ENCODE measurements at places on chromosomes 7 and 10.

DNA sequence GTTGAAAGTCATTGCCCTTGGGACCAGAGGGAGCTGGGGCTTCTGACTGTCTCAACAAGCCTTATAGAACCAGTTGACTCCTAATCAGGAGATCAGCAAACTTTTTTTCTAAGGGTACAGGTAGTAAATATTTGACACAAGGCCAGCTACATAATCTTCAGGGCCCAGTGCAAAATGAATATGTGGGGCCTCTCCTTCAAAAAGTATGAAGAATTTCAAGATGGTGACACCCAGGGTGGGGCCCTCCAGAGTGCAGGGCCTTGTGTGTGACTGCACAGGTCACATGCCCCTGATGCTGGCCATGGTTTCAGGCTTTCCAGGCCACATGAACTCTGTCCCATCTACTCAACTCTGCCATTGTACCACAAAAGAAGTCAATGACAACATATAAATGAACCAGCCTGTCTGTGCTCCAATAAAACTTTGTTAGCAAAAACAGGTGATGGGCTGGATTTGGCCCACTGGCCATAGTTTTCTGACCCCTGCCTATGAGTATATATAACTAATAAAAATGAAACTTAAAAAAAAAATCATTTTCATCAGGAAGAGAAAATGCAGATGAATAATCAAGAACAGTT is 6.1 kb downstream of the MMRN2 start:
- no peak for DNase-seq

- DNase-seq, result no peak
Measured at GRCh38 chr7:121054925-121055324, 66.4 kb downstream of the CPED1 start.

GRCh38 chr10:102596506-102596971 is 47.7 kb upstream of the TRIM8 start:
- peak; percentile 65 for DNase-seq

- no peak for DNase-seq
Measured at GRCh38 chr7:18202315-18203045, 174.8 kb upstream of the PRPS1L1 start.

DNA sequence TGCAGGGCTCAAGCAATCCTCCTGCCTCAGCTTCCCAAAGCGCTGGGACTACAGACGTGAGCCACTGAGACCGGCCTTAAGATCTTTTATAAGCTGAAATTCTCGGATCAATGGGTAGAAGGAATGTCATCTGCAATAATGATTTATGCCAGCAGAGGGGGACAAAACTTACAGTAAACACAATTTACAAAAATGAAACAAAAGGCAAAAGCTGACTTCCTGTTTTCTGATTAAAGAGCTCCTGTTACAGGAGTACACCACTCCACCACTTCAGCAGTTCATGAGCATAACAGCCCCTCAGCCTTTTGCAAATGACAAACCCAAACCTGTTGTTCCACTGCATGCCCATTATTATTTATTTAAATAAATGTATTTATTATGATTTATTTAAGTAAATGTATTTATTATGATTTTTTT is 88.5 kb upstream of the ATP6V0A4 start:
- no peak for DNase-seq

GRCh38 chr7:78703391-78703790 is 750.1 kb downstream of the MAGI2 start:
- no peak for DNase-seq

DNA sequence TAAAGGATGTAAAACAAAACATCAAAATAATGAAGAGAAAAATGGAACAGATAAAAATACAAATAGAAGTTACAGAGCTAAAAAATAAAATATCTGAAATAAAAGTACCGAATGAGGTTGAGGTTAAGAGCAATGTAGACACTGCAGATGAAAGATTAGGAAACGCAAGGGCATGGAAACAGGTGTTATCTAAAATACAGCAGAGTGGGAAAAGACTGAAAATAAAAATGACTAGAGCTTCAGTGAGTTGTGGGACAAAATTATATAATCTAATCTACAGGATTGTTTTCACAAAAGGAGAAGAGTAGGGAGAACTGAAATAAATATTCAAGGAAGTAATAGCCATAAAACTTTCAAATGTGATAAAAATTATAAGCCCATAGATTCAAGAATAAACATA is 123.8 kb downstream of the PTEN start:
- no peak for DNase-seq

DNA sequence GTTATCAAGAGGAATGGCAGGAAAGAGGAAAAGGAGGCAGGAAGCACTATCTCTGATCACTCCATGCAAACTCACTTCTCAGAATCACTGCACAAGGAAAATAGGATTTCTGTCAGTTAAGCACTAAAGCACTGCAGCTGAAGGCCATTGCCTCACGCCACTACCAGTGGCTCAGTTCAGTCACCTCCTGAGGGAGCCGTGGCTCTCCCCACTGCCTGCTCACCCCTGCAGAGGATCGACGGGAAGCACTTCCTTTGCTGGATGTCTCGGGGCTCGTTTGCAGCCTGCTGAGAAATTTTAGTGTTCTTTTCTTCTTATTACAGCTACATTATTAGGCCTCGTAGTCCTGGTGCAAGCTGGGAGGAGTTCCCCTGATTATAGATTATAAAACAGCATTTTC is 90.1 kb upstream of the ADCY1 start:
- no peak for DNase-seq

DNA sequence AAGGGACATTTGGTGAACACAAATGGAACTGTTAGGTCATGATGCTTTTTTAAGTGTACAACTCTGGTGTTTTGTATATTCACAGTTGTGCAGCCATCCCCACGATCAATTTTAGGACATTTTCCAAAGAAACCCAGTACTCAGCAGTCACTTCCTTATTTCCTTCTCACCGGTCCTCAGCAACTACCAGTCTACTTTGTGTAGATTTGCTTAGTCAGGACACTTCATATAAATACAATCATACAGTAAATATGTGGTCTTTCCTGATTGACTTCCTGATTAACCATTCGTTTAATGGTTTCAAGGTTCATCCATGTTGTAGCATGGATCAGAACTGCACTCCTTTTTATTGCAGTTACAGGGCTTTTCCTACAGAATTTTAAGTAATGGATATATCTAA is 14.4 kb downstream of the SGPL1 start:
- no peak for DNase-seq

- DNase-seq, result peak; percentile 92
Measured at GRCh38 chr10:48658243-48658974, 26.3 kb upstream of the WDFY4 start.

DNA sequence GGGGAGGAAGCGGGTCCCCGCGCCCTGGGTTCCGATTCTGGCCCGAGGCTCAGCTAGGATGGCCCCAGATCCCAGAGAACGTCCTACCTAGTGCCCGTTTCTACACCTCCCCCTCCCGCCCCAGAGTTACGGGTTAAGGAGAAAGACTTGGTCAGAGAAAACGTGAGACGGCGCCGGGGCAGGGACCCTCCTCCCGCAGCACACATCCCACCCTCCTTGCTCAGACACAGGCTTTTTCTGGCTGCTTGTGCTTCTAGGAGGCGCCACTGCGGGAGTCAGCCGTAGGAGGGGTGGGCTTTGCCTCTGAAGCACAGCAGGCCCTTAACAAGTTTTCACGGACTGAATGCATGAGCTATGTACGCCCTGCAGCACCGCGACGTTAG is 104.9 kb upstream of the LEP start:
- DNase-seq, result peak; percentile 75

- DNase-seq, result no peak
Measured at GRCh38 chr10:19968745-19969144, 152.5 kb downstream of the PLXDC2 start.

DNA sequence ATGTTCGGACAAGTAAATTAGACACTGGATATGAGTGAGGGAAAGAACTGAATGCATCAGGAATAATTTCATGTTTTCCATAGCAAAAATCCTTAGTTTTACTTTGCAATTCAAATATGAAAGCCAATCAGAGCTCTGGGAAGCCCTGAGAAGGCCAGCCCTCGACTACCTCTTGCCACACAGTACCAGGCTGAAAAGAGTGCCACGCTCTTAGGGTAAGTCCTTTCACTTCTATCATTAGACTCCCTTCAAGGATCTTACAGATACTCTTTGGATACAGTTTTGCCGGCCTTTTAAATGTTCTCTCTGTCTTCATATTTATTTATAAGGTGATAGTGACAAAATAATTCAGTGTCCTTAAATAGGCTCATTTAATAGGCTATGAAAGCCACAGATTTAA is 1.9 kb downstream of the COBL start:
- peak; percentile 20 for DNase-seq

DNA sequence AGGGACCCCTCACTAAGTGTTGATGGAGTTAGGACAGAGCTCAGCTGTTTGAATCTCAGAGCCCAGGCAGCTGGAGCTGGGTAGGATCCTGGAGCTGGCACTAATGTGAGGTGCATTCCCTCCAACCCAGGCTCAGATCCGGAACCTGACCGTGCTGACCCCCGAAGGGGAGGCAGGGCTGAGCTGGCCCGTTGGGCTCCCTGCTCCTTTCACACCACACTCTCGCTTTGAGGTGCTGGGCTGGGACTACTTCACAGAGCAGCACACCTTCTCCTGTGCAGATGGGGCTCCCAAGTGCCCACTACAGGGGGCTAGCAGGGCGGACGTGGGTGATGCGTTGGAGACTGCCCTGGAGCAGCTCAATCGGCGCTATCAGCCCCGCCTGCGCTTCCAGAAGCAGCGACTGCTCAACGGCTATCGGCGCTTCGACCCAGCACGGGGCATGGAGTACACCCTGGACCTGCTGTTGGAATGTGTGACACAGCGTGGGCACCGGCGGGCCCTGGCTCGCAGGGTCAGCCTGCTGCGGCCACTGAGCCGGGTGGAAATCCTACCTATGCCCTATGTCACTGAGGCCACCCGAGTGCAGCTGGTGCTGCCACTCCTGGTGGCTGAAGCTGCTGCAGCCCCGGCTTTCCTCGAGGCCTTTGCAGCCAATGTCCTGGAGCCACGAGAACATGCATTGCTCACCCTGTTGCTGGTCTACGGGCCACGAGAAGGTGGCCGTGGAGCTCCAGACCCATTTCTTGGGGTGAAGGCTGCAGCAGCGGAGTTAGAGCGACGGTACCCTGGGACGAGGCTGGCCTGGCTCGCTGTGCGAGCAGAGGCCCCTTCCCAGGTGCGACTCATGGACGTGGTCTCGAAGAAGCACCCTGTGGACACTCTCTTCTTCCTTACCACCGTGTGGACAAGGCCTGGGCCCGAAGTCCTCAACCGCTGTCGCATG is 5.2 kb downstream of the CHPF2 start:
- no peak for DNase-seq

DNA sequence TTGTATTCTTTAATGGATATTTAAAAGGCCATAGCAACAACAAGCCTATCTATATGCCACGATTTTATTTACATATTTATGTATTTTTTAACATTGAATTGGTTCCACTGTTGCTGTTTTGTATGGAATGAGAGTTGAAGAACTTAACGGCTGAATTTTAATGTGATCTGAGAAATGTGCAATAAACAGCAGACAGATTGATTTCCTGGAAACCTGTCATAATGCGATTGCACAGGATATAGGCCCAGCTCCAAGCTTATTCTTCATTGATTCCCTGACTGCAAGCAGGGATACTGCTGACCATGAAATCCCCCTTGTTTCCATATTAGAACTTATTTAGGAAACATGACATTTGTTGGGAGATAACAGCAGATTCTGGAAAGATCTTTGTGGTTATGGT is 195.6 kb downstream of the KCND2 start:
- no peak for DNase-seq

DNA sequence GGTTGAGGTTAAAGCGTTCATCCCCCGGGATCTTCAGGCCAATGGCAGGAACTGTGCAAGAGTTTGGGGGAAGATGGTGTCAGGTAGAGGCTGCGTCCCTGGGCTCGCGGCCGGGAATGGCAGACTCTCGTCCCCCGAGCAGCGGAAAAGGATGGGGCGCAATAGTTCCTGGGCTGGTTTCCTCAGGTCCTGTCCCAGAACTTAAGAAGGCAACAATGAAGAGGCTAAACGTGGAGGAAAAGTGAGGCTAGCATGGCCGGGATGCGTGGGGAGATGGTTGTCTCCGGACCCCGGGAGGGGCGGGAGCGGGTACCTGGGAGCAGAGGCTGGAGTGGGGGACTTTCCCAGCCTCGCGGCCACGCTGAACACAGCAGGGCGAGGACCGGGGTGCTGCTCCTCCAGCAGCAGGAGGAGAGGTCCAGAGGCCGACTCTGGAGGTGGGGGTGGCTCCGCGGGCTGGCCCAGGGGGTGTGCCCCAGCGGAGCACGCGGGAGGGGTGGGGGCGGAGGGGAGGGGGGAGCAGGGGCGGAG is 882 bp downstream of the IRF5 start:
- DNase-seq, result no peak

DNA sequence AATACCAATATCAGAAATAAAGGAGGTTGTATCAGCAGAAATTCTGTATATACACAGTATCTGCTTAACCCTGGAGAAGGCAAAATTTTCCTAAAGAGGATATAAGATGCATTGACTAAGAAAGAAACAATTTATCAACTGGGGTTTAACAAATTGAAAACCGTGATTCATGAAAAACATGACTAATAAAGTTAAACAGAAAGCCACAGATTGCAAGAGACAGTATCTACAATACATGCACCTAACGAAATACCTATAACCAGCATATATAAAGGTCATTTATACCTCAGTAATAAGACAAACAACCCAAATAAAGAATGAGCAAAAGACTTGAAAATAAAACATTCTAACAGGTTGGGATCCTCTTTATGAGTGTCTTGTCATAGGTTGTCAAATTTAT is 101.8 kb downstream of the IQUB start:
- no peak for DNase-seq

- DNase-seq, result no peak
Measured at GRCh38 chr10:61898435-61898778, 3.1 kb upstream of the ARID5B start.

GRCh38 chr10:66927251-66927935 is 1.6 kb downstream of the LRRTM3 start:
- DNase-seq, result no peak

DNA sequence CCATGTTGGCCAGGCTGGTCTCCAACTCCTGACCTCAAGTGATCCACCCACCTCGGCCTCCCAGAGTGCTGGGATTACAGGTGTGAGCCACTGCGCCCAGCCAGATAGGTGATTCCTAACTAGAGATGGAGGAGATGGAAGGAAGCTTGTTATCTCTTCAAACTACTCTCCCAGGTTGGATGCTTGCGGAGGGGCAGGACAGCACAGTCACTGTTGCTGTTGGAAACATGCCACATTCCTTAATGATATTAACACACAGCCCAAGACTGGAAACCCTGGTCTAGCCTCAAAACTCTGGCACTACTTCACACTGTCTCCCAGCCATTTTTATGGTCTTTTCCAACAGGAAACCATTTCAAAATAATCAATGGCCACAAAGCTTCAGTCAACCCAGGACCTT is 468.8 kb upstream of the NRP1 start:
- no peak for DNase-seq

- peak; percentile 41 for DNase-seq
Measured at GRCh38 chr7:94907026-94907810, at the start of gene PPP1R9A. Gene PPP1R9A (plus strand): TSS chr7:94907594. CDS start chr7:94910114, 2,520 bp downstream.

GRCh38 chr10:94125856-94126255 is 132.1 kb downstream of the PLCE1 start:
- no peak for DNase-seq

- DNase-seq, result no peak
Measured at GRCh38 chr7:92513167-92513902, 15.0 kb downstream of the PEX1 start.
